Stimulated activated CD4-positive, alpha-beta T cell treated with anti-CD3 and anti-CD28 coated beads, Interleukin-2, amount 100 ng/mL, for 4 hours (primary cell): ENCODE measurements at places on chromosomes 4 and X.

DNA sequence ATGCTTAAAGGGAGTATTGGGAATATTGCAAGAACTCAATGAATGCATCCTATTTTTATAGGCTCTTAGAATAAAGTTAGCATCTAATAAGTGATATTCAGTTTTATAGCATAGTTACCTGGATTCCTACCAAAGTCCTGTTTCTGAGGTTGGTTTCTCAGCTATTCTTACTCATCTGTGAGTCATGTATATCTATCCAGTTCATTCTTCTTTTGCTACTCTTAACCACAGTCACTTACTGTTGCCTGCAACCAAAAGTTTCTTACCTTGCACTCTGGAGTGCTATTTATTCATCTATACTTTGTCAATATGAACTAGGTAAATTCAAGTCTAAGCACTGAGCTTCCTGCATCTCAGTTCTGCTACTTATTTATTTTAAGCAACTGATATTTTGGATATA lies 322.5 kb downstream of the HS3ST1 start:
- DNase-seq = no peak

GRCh38 chr4:138611721-138612120 lies 369.6 kb upstream of the SLC7A11 start:
- DNase-seq = no peak

DNA sequence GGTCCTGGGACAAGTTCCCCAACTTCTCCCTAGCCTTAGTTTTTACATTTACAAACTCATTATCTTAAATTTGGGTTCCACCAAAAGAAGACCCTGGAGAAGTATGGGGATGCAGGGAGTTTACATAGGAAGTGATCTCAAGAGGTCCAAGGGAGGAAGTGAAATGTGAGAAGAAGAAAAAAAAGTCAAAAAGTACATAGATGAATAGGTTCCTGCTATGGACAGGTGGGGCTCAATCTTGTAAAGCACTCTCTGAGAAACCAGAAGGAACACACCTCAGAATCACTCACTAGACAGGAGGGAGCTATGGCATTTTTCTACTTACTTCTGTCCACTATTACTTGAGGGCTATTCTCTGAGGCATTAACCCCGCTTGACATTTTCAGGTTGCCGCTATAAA lies 56.6 kb downstream of the ARHGAP6 start:
- no peak for DNase-seq

- DNase-seq = no peak
Measured at GRCh38 chrX:15607067-15607466, 6.3 kb upstream of the ACE2 start.

DNA sequence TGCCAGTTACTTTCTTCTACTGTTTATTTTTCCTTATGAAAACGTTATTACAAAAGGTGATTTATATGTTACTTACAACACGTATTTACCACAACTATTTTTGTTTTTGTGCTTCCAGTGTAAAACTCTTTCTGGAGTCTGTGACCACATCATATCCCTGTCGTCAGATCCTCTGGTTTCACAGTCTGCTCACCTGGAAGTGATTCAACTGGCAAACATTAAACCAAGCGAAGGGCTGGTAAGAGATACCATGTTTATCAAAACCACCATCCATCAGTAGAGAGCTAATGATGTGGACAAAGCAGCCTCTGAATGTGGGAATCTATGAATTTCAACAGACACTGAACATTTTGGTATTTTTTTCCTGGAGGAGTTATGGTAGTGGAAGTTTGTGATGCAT lies 116.1 kb downstream of the CNKSR2 start:
- DNase-seq = no peak

GRCh38 chrX:98398542-98398941 lies 1514.8 kb downstream of the RPA4 start:
- DNase-seq = no peak

- no peak for DNase-seq
Measured at GRCh38 chr4:81722290-81722851, 250.7 kb upstream of the RASGEF1B start.

- DNase-seq = no peak
Measured at GRCh38 chr4:124070688-124071484, 641.6 kb downstream of the ANKRD50 start.

GRCh38 chr4:158155656-158156356 lies 17.0 kb downstream of the GASK1B start:
- no peak for DNase-seq

DNA sequence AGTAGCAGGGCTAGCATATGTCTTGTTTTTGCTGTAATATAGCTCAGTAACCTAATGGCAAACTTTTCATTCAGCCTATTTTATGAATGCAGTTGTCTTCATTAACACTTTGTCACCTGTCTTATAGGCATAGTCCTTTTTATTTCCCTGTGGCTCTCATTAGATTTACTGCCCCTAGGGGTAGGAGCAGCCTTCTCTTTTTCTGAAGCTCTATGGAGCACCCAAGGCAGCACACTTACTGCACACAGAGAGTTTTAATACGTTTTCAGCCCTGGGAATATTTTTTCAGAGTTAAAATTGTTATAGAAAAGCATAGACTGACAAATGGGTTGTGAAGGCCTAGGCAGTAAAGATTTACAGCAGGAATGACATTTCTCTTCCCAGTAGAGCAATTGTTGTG lies 406.8 kb downstream of the TMA16 start:
- DNase-seq = no peak

DNA sequence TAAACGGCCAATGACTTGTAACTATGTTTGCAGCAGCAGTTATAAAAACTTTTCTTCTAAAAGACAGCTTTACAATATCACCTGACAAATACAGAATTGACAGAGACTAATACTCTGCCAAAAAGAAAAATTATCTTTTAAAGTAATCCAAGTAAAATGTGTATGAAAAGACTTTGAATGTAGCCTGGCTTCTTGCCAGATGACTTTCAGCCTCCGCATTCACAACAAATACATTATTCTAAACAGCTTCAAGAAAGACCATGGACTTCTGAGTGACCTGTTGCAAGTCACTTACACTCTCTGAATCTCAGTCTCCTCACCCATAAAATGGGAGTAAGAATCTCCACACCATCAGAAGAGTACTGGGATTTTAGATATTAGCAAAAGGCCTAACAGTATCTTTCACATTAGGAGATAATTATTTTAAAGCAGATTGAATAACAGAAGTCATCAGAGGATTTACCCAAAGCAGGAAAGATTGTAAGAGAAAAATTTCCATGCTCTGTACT lies 2.5 kb downstream of the ADAMTS3 start:
- DNase-seq = no peak

DNA sequence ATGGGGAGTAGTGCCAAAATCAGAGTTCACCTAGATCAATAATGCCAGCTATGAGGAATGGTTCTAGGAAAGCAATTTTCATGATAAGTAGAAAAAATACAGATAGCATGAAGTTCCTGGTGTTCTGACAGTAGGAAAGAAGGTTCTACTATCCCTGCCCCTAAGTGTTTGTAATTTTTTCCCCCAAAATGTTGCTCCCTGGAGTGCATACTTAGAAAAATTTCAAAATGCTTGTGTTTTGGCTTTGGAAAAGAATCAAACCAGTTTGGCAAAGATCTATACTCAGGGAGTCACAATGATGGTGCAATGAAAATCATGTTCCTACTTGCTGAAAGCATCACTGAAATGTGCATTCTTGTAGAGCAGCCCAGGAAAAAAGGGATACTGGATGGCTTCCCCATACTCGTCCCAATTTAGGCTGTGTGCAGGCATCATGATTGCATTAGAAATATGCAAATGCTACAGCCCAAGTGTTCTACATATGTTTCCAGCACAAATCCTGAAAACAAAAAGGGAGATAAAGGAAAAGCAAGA lies 74.7 kb downstream of the LPAR4 start:
- no peak for DNase-seq

GRCh38 chr4:73575660-73576059 lies 44.6 kb downstream of the RASSF6 start:
- no peak for DNase-seq

GRCh38 chr4:147704846-147705245 lies 20.9 kb upstream of the PRMT9 start:
- DNase-seq = no peak

GRCh38 chrX:16743604-16744325 lies 24.4 kb downstream of the SYAP1 start:
- no peak for DNase-seq

GRCh38 chrX:112753116-112753515 lies 73.4 kb upstream of the LHFPL1 start:
- DNase-seq = no peak

DNA sequence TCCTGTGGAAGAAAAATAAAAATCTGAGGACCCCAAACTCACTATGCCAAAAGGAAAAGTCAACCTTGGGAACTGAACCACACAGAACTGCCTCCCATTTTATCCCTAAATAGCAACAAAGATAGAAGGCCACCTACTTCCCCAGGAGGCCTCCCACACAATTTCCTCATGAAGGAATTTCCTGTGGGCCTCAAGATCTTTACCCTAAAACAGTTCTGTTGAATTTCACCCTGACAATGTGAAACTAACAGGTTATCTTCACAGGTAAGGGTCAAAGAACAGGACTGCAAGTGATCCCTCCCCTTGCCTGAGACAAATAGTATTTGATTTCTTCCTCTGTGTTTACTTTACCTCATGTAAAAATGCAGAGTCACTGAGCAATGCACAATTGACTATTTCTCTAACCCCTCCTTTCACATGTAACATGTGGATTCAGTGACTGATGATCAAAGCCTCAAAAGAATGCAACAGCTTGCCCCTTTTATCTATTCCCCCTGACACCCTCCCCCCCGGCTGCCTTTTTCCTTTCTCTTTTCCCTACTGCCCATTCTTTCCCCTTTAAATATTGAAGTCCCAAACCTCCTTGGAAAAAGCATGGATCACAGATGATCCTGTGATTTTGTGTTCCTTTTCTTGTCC lies 33.3 kb downstream of the MEPE start:
- no peak for DNase-seq

DNA sequence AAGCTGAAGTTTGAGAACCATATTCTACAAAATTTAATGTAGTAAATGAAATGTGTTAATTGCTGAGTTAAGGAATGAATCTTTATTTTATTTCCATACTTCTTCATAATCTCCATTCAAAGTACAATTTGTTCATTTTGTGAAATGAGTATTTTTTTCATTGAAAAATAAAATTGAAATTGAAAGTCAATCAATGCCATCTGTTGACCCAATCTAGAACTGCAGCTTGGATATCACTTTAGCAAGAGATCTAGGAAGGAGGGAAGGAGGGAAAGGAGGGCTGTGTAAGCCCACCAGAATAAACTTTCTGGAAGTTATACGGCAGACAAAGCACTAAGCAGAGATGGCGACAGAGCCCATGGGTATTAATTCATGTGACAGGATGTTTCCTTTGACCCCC lies 128.4 kb downstream of the ZMAT1 start:
- DNase-seq = no peak

DNA sequence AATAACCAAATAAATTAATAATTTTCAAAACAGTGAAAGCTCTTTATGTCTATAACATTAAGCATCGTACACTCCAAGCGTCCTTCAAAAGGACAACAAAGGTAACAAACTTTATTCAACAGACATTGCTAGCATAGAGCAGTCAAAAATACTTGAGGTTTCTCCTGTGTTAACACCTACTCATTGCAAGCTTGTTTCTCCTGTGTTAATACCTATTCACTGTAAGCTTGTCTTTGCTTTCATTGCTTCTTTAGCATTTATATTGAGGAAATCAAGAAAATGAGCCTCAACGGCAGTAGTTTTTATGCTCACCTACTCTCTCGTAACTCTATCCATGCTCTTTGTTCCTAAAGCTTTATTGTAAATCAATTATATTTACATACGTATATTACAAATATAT lies 3.5 kb downstream of the SPOCK3 start:
- no peak for DNase-seq

DNA sequence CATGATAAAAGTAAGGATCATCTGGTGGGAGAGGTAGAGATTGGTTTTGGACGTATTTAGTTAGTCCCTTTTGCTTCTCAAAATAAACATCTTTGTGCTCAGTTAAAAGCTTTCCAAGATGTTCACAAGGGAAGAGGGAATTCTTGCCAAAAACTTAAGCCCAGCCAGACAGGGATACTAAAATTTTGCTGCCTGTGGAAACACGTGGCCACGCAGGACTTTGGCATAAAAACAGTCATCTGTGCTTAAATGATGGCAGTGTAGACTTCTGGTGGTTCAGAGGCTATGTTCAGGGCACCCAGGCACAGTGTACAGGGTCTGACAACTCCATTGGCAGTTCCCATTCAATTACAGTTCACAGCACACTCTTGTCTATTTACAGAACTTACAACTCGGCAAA lies 93.2 kb upstream of the JADE1 start:
- no peak for DNase-seq

DNA sequence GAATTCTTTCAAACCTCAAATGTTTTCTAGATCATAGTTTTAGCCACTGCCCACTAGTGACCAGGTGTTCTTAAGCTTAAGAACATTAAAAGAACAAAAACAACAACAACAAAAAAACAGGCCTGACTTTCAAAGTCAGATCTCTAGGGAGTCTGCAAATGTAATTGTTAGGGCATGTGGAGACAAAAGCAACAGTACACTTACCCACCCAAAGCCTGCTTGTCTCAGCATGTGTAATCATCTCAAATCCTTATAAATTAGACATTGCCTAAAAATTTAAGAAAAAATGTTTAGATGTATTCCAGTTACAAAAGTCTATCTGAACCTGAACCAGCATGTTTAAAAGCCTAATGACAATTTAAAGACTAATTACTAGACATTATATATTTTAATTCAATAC lies 79.9 kb downstream of the SLC7A11 start:
- DNase-seq = no peak

GRCh38 chr4:41656106-41656505 lies 92.4 kb downstream of the PHOX2B start:
- no peak for DNase-seq

DNA sequence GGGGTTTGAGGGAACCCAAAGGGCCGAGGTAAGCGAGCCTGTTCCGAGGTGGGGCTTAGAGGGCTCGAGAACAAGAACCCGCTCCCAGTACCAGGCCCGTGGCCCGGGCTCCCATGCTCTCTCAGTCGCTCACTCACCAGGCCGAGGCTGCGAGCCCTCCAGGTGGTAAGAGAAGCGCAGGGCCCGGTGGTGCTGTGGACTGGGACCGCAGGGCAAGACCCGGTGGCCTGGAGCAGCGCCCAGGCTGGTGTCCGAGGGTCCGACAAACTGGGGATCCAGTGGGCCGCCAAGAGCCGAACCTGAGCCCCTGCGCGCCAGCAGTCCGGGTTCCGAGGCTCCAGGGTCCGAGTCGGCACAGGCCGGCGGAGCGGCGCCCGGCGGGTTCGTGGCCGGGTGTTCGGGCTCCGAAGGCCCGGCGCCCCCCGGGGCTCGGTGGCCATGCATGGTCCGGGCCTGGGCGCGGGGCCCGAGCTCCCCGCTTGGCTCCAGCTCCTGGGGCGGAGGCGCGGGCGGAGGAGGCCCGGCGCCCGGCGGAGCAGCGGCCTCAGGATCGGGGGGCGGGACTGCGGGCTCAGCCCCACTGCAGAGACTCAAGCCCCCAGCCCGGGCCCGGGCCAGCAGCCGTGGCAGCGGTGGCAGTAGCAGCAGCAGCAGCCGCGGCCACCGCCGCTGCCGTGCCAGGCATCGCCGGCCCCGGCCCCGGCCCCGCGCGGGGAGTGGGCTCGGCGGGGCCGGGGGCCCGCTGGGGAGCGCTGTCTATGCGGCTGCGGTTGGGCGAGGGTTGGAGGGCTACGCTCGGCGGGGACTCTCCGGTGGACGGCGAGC lies 833 bp downstream of the FGD1 start:
- no peak for DNase-seq
